ENCODE measurements at places on chromosomes 1 and 21.

DNA sequence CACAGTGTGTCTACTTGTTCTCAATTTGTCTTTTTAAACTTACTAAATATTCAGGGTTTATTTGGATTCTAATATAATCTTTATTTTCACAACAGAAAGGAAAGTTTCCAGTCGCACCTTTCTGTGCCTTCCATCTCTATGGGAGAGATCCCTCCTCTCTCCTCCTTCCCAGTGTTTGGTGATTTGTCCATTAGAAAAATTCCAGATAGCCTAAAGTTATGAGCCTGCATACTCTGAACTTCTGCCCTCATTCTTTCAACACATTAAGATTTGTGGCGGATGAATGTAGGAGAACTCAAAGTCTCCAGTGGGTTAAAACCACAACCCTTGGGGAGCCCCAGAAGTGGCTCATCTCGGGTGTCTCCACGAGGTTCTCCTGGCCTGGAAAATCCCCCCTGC, 3.6 kb downstream of the NHLH2 start:
- DNase-seq, result no peak

DNA sequence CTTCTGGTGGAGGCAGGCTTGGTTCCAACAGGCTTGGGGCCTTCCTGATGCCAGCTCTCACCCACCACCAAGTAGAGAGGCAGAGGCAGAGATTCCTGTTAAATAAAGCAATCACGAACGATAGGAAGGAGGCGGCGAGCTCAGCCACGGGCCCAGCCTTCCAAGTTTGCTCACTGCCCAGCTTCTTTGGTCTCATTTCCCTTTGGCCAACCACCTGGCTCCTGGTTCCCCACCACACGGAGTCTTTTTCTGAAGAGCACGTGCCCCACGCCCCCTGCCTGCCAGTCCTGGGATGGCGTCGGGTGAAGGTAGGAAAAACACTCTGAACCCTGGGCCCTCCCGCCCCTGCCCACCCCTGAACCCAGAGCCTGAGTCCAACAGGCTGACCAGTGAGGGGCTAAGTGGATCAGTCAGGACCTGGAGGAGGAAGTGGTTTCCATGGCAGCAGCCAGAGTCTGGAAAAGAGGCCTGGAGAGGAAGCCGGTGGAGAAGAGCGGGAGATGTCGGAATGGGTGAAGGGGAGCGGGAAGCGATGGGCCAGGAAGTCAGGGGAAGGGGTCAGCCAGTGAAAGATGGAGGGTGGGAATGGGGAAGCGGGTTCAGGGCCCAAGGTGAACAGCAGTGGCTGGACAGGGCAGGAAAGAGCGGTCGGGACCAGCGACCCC, 158.2 kb upstream of the KLHDC7A start:
- no peak for DNase-seq

DNA sequence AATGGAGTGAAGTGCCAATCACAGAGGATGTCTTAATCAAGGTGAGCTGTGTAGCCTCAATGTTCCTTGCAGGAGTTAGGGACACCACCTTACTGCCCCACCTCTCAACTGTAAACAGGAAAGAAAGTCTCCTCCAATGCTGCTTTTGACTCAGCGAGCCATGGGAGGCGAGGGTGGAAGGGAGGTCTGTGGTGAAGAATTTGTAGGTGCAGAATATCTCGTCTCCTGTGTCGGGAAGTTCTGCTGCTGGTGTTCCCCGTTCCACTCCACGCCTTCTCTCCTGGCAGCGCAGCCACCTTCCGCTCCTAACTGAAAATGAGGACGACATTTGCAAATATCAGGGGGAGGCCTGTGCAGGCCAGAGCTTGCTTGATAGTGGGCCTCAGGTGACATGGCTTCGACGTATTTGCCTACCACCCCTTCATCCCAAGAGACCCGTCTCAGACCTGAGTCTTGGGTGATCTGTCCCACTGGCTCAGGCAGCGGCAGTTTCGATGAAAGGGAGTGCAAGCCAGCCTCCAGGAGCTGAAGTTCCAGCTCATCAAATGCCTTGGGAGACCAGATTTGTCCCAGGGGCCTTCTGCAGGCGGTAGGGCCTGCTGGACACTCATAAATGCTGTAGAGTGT, 368.3 kb upstream of the C1orf174 start:
- no peak for DNase-seq

DNA sequence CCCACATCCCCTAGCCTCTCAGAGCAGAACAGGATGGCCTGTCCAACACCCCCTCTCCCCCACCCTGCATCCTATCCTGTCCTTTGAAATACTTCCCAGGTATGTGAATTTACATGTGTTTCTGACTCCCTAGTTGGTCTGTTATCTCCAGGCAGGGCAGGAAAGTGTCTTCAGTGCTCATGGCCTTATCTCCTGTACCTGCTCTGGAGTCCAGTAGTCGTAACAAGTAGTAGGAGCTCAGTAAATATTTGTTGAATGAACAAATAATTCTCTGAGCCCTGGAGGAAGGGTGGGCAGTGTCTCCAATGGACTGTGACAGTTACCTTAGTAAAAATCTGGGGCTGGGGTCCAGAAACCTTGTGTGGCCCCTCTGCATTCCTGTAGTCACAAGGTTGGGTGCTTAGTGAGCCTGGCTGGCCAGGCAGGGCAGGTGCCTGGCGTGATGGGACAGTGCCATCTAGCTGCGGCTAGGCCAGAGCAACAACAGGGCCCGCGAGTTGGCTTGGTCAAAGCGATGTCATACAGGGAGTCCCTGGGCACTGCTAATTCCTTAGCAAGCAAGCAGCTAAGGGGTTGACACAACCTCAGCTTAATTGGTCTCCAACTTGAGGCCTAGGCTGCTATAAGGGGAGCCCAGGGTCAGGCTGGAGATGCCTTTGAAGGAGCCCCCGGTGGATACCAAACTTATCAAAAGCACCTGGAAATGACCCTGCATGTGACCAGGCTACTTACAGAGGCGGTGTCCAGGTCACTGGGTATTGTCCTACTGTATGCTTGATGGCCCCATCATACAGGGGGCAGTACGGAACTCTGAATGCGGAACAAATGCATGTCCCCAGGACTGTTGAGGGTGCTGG, 89.0 kb upstream of the PPM1J start:
- no peak for DNase-seq

GRCh38 chr1:198212675-198213074, 55.9 kb downstream of the NEK7 start:
- DNase-seq, result no peak

DNA sequence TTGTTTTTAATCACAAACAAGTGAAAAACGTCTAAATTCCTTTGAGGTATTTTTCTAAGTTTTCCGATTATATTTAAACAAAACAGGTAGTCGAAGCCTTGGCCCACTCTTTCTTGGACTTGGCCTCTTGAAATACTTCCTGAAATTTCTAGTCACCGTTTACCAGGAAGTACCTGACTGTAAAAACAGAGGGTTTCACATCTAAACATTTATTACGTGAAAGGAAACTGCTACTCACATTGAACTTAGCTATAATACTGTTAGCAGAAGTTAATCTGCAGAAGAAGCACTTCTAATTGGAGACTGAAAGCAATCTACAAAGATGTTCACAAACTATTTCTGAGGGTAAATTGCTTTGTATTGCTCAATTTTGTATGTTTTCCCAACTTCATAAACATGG, 526.0 kb upstream of the ADGRL4 start:
- no peak for DNase-seq

GRCh38 chr1:8905582-8906191, 27.2 kb upstream of the ENO1 start:
- no peak for DNase-seq

DNA sequence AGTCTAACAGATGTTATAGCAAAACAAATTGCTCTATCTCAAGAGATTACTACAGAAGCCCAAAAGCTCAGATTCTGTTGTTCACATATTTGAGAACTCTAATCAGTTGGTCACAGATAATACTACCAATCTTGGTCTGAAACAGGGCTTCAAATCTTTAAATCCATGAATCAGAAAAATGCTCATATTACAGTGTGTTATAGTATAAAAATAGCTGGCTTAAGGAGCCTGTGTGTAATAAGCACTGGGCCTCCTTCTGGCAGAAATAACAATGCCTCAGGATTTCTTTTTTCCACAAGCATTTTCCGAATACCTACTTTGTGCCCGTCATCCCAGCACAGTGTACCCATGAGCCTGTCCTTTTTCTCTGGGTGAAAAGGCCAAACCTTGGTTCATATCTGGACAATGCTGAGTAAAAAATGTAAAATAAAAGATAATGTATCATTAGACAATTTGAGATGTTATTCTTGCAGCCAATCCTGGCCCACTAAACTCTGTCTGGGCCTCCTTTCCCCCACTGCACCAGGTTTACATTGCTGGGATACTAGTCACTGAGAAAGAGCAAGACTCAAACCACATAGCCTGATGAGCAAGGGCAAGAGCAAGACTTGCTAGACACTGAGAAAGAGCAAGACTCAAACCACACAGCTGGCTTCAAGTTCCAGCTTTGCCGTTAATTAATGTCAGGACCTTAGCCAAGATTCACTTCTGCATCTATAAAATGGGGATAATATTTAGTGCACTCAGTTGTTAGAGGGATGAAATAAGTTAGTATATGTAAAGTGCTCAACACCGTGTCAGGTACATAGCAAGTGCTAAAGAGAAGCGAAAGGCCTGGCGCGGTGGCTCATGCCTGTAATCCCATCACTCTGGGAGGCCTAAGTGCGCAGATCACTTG, 17.0 kb upstream of the ADAR start:
- DNase-seq, result no peak

DNA sequence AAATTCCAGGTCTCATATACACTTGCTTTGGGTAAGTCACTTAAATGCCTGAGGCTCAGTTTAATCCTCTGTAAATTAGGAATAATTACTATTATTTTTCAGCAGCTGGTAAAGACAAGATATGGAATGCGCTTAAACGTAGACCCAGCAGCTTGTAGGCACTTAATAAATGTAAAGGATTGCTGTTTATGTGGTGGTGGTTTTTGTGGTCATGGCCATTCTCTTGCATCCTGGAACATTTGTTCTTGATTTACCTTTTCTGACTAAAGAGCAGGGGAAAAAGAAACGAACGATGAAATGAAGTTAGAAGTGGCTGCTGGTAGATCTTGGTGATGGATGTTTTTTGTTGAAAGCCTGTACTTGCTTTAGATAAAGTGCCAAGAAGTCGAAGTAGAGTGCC, 195.0 kb upstream of the FOXD3 start:
- no peak for DNase-seq

DNA sequence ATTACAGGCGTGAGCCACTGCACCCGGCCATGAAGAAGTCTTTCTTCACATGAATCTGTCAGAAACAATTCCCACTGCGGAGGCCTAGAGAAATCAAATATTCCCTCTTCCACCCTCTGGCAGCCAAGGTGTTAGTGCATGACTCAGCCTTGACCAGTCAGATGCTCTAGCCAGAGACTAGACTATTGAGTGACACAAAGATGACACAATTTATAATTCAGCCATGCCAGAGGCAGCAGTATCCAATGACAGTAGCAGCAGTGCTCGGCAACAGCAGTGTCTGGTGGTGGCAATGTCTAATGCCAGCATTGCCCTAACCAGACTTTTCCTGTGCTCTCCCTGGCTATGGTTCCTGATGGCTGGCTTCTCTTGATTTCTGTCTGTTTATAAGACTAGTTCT, 8.7 kb downstream of the CTXND2 start:
- no peak for DNase-seq

GRCh38 chr21:15001113-15001512, 63.7 kb downstream of the NRIP1 start:
- DNase-seq, result no peak

DNA sequence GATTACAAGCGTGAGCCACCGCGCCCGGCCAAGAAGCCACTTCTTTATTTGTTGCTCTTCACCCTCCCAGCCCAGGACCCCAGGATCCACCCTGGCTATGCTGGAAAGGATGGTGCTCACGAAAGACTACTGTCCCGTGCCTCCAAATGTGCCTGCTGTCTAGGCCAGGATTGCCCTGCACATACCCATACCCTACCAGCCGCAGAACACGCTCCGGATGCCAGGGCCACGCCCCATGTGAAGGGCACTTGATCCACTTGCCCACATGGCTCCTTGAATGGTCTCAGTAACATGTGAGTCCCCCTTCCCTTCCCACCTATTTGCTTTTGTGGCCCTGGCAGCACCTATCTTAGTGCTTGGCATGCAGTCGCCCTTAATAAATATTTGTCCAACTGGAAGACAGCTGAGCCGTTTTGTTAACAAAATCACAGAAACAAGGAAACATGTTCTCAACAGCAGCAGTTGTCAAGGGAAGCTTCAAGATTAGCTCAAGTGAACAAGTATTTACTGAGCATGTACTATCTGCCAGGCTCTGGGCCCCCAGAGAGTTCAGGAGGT, 13.8 kb upstream of the UBXN10 start:
- no peak for DNase-seq

DNA sequence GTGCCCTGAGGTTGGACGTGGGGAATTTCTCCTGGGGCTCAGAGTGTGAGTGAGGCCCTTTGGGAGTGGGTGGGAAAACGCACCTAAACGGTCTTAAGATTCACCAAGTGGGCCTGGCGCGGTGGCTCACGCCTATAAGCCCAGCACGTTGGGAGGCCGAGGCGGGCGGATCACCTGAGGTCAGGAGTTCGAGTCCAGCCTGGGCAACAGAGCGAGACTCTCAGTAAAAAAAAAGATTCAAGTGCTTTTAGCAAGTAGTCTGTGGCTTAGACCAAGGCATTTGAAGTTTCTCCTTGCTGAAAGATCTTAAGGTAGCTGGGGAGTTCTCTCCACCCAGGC, 1.4 kb downstream of the RPS8 start:
- no peak for DNase-seq

DNA sequence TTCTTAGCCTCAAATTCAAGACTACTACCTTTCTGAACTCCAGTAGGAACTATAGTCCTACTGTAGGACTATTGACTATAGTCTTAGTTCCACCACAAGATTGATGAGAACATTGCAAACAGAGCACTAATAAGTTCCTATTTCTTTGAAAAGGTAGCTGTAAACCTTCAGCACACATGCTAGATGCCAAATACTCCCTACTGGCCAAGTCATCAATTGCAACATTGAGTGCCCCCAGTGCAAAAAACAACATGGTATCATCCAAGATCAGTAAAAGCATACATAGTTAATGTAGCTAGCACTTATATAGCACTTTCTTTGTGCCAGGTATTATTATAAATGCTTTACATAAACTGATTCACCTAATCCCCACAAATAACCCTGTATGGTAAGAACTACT, 99.8 kb downstream of the MRPL39 start:
- DNase-seq, result no peak

- DNase-seq, result no peak
Measured at GRCh38 chr1:64584479-64584878, 114.5 kb downstream of the CACHD1 start.

DNA sequence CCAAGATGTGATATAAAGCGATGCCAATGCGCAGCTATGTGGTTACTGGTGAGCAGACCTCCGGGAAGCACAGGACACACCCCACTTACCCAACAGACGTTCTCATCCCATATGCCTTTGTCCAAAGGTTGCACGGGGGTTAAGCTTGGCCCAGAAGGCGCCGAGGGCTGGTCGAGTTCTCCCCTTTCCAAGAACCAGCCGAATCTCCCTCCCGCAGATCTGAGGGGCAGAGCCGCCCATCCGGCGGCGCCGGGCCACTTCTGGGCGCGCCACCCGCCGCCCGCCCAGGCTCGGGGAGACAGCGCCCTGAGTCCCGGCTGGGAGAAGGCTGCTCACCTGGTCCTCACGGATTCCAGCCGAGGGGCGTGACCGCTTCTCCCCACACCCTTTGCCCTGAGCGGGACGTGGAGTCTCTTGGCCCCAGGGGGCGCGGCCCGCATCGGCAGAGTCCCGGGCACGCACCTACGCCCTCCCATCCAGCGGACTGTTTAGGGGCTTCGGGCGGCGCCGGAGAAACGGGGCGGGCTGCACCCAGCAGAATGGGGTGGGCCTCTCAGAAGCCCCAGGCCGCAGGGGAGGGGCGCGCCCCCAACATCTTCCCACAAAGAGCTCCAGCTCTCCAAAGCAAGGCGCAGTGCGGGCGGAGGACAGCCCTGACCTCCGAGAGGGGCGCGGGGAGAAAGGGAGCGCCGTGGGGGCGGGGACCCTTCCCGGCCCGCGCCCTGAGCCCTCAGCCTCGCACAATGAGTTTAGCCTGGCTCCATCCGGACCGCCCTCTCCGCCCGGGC, 615 bp downstream of the GPR161 start:
- no peak for DNase-seq

All from cortex of kidney (tissue), 1 donor.